A673 (cell line): ENCODE measurements at places on chromosomes 7 and 10. TPM values are rescaled to one million over a fixed set of nuclear protein-coding genes. Genes with fewer than 3 reads are reported as not detected.

Gene SLC35B4
- 20.0 and 22.1 TPM in 2 replicates for total RNA-seq

Gene DDIT4
- 20.7 and 39.6 TPM in 2 replicates for total RNA-seq

Gene CLDN4
- total RNA-seq = 0.11 and 0.17 TPM in 2 replicates

Gene CTTNBP2
- total RNA-seq = 21.8 and 26.3 TPM in 2 replicates

Gene PKD2L1
- not detected in 2 replicates for total RNA-seq

Gene SLC39A12
- total RNA-seq = not detected in 2 replicates

Gene NEUROG3
- not detected in 2 replicates for total RNA-seq
